ENCODE measurements at places on chromosomes 2 and 18. TPM values are rescaled to one million over a fixed set of nuclear protein-coding genes. Genes with fewer than 3 reads are reported as not detected.

DNA sequence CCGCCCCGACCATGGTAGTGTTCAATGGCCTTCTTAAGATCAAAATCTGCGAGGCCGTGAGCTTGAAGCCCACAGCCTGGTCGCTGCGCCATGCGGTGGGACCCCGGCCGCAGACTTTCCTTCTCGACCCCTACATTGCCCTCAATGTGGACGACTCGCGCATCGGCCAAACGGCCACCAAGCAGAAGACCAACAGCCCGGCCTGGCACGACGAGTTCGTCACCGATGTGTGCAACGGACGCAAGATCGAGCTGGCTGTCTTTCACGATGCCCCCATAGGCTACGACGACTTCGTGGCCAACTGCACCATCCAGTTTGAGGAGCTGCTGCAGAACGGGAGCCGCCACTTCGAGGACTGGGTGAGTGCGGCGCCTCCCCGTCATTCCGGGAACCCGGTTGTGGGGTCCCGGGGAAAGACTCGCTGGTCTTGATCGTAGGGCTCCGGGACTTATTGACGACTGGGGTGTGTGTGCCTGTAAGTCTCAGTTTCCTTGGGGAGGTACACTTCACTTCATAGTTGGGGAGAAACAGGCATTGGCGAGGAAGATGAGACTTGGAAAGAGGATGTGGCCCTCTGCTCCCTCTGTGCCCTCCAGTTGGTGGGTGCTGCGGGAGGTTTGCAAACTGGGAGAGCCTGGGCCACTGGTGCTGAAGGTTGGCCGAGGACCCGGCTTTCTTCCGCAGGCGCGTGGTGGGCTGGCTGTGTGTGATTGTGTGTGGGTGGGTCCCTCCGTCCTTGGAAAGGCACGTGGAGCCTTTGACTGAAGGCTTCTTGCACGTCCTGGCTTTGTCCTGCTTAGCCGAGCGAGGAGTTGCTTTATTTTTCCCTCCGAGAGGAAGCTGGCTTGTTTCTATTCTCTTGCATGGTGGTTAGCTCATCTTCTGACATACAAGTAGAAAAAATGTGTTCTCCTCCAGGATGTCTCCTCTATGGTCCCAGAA is 886 bp downstream of the PRKCE start:
- DNase-seq: peak; percentile 60

- no peak for DNase-seq
Measured at GRCh38 chr2:147133286-147133908, 711.4 kb upstream of the ACVR2A start.

- peak; percentile 85 for DNase-seq
Measured at GRCh38 chr2:101823347-101823791, 125.9 kb downstream of the MAP4K4 start.

GRCh38 chr2:101577173-101577572 is 102.3 kb upstream of the RFX8 start:
- DNase-seq: no peak

DNA sequence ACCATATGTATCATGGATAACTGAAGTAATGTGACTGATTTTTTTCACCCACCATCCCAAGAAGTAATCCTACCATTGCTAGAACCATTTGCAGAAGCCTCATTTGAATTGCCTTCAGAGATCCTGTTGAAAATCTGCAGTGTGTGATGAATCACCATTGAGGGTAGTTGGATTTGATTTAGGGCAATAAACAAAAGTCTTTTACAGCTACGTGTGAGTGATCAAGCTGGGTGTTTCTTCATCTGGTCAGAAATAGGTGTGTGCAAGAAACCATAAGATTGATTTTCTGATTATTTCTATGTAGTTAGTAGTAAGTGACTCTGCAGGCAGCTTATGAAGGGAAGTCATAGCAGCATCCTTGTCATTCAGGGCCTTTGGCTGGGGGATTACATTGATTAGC is 159.6 kb downstream of the MGAT5 start:
- no peak for DNase-seq

DNA sequence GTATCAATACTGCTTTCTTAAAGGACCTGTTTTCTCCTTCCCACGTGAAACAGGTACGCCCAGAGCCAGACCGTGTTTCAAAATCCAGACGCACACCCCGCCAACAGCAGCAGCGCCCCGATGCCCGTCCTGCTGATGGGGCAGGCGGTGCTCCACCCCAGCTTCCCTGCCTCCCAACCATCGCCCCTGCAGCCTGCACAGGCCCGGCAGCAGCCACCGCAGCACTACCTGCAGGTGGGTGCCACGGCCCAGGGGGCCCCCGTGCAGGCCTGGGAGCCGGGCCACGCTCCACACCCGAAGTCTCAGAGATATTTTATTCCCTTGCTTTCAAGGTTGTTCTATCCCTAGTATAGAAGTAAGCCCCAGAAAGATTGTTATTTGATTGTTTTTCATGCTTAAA is 8.8 kb upstream of the RPL31 start:
- DNase-seq: no peak

- DNase-seq: no peak
Measured at GRCh38 chr18:40670668-40671375, 1284.2 kb upstream of the PIK3C3 start.

Gene ASB18
- total RNA-seq: not detected

Gene MATN3
- 0.89 TPM for total RNA-seq

Gene MYCN
- total RNA-seq: 0.52 TPM

Gene DSC2
- 222 TPM for total RNA-seq

Gene CD226
- total RNA-seq: 1.2 TPM

Data from mucosa of descending colon (tissue), 3 donors.